Lower leg skin (tissue), 4 donors: ENCODE measurements at places on chromosomes 4 and X. TPM values are rescaled to one million over a fixed set of nuclear protein-coding genes. Genes with fewer than 3 reads are reported as not detected.

DNA sequence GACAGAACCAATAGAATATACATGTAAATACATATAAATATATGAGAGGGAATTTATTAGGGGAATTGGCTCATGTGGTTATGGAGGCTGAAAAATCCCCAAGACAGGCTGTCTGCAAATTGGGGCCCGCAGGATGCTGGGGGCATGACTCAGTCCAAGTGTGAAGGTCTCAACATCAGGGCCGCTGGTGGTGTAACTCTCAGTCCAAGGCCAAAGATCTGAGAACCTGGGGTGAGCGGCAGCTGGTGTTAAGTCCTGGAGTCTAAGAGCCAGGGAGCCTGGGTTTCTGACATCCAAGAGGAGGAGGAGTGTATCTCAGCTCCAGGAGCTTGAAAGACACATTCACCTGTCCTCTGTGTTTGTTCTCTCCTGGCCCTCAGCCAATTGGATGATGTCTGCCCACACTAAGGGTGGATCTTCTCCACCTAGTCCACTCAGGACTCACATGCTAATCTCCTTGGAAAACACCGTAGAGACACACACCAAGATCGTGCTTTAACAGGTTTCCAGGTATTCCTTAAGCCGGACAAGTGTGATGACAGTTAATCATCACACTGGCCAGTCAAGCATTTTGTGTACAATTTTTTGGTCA, 28.9 kb downstream of the TIGD2 start:
- no peak for DNase-seq

DNA sequence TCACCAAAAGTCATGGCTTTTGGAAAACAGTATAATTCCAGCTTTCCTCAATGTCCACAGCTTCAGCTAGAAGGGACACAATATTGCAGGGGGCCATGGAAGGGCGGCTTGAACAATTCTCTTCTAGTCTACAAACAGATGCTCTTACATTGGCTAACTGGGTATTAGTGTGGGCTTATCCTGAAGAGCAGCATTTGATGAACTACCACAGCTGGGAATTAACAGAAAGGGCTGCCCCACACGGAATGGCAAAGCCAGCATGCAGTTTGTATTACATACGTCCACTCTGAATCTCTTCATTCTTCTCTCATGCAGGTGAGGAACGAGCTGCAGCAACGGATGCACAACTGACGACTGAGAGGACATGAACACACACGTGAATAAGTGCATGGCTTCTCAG, 13.0 kb upstream of the PDCL2 start:
- no peak for DNase-seq

- no peak for DNase-seq
Measured at GRCh38 chrX:46621572-46621971, 48.0 kb downstream of the CHST7 start.

DNA sequence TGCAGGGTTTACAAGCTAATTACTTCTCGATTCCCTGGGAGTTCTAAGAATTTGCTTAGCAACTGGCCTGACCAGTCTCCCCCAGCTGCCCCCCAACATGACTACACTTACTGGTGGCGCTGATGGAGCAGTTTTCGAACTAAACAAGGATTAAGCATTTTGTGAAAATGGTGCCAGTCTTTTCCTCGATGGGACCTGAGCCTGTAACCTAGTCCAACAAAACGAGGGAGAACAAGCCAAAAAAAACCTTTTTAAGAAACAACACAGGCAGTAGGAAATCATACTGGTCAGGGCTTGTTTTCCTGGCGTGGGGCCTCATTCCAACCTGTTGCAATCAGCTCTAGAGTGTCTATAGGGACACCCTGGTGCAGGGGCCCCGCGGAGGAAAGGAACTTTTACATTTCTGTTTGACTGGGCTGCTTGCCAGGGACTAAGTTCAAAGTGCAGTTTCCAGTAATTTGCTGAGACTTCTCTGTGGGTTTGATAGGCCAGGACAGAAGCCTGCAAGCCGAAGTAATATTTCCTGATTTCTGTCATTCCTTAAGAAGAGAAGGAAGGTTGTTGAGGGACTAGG, 158.7 kb downstream of the SPRY1 start:
- peak; percentile 85 for DNase-seq

- DNase-seq: no peak
Measured at GRCh38 chr4:135372131-135372530, 1170.5 kb upstream of the PABPC4L start.

GRCh38 chr4:101599620-101600019, 190.9 kb upstream of the BANK1 start:
- no peak for DNase-seq

- DNase-seq: no peak
Measured at GRCh38 chr4:123037804-123038203, 115.4 kb upstream of the NUDT6 start.

- DNase-seq: no peak
Measured at GRCh38 chrX:15645266-15645665, 19.3 kb downstream of the CLTRN start.

CXCR3 gene
- total RNA-seq: not detected
